Thyroid gland (tissue), 4 donors: ENCODE measurements at places on chromosomes 5 and 9. TPM values are rescaled to one million over a fixed set of nuclear protein-coding genes. Genes with fewer than 3 reads are reported as not detected.
A peak's percentile ranks its signal among the peaks of the same experiment; 100 is the strongest.

DNA sequence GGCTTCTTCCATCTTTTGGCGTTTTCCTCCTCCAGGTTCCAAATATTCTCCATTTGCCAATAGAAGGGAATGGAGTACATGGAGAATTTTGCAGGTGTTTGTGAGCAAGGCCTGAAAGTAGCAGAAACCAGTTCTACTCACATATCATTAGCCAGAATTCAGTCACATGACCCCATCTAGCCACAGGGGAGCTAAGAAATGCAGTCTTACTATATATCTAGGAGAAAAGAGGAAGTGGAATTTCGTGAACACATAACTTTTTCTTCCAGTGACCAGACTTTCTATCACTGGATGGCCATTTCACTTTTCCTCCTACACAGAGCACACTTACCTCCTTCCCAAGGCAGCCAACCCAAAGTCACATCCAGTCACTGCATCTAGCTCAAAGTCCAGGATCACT is 55.1 kb downstream of the LOX start:
- DNase-seq = no peak

DNA sequence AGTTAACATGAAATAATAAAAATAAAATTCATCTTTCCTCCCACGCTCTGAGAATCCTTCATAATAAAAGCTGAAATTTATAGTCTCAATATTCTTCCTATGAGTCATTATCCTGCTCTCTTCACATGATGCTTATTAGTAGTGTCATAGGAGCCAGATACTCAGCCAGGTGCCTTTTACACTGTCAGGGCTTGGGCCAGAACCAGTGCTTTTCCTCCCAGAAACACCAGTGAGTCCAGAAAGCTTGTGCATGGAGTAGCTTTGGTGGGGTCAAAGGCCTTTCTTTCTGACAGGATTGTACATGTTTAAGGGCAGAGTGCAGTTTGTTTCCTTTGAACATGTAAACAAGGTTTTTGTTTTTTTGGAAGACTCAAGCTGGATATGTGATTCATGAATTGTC is 6.8 kb downstream of the LSM11 start:
- no peak for DNase-seq

- peak; percentile 47 for DNase-seq
These were observed 29.3 kb upstream of the CRB2 start for GRCh38 chr9:123326662-123327093.

DNA sequence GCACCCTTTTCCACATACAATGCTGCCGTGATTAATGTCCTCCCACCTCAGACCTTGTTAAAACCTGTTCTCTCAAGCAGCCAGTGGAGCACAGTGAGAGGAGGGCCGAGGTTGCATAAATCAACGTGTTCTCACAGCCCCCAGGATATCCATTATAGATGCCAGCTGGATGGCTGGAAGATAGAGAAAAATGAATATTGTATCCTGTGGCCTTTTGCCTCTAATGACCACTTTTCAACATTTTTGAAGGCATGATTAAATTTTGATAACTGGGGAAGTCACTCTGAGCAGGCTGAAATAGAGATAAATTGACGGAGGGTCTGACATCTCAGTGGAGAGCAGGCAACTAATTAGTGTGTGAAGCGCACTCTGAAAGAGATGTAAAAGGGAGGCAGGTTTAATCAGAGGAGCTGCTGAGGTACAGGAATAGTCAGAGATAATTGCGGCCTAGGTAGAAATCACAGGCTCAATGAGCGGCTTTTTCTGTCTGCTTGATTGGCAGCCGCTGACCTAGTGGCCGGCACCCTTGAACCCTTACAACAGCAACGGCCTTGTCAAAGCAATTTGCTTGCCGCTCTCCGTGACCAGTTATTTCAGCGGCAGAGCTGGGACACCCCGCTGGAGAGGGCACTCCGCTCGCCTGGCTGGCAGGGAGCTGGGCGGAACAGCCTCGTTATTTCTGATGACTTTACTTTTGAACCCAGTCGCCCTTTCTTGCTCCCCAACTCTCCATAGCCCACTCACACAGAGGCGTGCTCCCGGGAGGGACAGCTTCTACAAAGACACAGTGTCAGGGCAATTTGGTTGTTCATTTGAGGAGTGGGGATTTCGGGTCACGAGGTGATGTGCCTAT is 560.7 kb downstream of the PSAT1 start:
- no peak for DNase-seq

DNA sequence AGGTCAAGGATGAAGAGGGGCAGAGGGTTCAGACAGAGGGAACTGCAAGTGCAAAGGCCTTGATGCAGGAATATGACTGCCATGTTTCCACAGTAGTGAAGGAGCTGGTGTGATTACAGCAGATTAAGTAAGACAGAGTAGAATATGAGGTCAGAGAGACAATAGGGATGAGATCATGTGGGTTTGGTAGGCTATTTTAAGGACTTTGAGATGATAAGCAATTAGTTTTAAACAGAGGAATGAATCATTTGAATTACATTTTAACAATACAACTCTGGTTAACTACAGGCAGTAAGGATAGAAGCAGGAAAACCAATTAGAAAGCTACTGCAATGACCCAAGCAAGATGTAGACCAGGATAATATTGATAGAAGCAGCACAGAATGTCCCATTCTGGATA is 7.7 kb downstream of the CENPK start:
- DNase-seq = no peak

GRCh38 chr5:157212307-157212706 is 31.7 kb downstream of the ITK start:
- no peak for DNase-seq

- no peak for DNase-seq
These were observed 119.6 kb downstream of the PPP2R2B start for GRCh38 chr5:146758938-146759337.

DNA sequence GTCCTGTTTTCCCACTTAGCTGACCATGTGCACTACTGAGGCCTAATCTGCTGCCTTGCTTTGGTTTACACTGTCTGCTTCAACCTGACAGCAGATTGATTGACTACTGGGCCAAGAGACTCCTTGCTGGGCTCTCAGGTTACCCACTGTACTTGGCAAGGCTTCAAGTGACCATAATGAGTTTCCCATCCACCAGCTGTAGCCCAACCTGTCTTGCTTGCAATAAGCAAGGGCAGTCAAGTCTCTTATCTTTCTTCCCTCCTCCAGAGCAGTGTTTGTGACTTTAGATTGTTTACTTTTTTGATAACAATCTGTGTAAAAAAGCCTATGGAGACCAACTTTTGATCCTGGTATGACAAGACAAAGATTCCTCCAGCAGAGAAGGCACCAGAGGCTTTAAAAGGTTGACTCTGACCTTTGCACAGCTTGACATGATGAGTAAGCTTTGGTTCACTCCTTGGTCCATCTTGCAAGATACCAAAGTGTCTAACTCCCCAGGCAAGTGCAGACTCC is 912.3 kb upstream of the SEMA6A start:
- DNase-seq = no peak

PCDHB6 gene
- total RNA-seq = 0.13 TPM

CDKN2B-AS1 gene
- total RNA-seq = 0.56 TPM

CHMP5 gene
- total RNA-seq = 56.3 TPM

F2RL2 gene
- total RNA-seq = 0.73 TPM

ADGRV1 gene
- 155 TPM for total RNA-seq

LRRC19 gene
- total RNA-seq = not detected
